ENCODE measurements at places on chromosomes 2 and 18.

- peak; percentile 47 for DNase-seq
Measured at GRCh38 chr2:225040142-225040541, 2.1 kb downstream of the DOCK10 start.

DNA sequence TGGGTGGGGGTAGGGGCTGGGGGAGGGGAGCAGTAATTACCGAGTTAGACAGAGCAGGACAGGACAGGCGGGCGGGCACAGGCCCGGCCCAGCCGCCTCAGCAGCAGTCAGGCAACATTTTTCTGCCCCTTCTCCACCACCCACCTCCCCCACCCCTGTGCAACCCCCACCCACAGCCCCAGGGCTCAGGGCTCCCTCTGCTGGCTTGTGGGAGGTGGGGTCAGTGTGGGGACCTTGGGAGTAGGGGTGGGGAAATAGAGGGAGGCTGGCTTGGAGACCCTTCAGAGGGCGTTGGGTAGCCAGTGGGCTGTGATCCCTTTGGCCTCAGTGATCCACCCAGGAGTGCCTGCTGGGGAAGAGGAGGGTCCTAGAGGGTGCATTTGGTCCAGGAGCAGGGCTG, 6.4 kb downstream of the WNT6 start:
- no peak for DNase-seq

DNA sequence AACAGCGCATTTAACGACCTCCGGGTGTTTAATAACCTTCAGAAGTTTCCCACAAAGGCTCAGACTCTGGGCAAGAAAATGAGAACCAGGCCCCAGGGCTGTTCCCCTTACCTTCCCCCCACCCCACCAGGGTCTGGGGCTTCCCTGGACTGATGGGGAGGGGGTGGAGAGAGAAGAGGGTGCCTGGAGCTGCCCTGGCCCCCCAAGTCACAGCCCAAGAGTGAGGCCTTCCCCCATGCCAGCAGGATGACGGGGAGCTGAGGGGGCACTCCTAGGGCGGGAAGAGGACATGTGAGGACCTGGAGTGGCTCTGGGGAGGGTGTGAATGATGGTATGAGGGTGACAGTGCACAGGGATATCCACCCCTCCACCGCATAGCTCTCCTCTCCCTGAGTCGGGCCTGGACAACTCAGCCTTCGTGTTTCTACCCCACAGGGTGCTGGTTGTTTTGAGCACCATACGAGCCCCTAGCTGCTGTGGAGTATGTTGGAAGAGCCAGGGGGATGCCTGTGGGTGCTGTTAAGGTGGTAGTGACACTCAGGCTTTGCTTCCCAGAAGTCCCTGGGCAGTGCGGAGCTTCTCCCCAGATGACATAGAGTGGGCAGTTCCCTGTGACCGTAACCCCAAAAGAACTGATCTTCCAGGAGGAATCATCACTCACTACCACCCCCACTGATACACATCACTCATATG, 3.9 kb downstream of the PKDCC start:
- no peak for DNase-seq

- no peak for DNase-seq
Measured at GRCh38 chr18:36124841-36125240, 4.3 kb downstream of the SLC39A6 start.

DNA sequence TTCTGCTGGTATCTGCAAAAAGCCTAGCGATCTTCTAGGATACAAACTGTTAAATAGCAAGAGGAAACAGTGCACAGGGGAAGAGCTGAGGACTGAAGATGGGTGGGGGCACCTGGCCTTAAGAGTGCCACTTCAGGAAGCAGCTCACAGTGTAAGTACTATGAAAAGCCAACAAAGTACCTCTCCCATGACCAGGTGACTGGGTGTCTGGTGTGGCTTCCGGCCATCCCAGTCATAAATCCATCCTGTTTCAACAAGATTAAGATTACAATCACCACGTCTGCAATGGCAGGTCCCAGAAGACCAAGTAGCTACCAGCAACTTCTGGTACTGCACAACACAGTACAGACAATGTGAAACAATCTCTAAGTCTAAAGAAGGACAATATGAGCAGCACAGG, 15.9 kb downstream of the ERFE start:
- no peak for DNase-seq

GRCh38 chr2:241514553-241514952, 6.2 kb upstream of the STK25 start:
- DNase-seq: peak; percentile 50

GRCh38 chr2:9024575-9024974, 21.1 kb upstream of the MBOAT2 start:
- no peak for DNase-seq

- no peak for DNase-seq
Measured at GRCh38 chr2:99899882-99900281, 242.5 kb downstream of the AFF3 start.

- DNase-seq: peak; percentile 67
Measured at GRCh38 chr18:74963820-74964446, 245.0 kb downstream of the PTGR3 start.

GRCh38 chr2:103167599-103167998, 405.8 kb downstream of the TMEM182 start:
- no peak for DNase-seq

- DNase-seq: peak; percentile 42
Measured at GRCh38 chr2:40230707-40231432, 221.0 kb downstream of the SLC8A1 start.

DNA sequence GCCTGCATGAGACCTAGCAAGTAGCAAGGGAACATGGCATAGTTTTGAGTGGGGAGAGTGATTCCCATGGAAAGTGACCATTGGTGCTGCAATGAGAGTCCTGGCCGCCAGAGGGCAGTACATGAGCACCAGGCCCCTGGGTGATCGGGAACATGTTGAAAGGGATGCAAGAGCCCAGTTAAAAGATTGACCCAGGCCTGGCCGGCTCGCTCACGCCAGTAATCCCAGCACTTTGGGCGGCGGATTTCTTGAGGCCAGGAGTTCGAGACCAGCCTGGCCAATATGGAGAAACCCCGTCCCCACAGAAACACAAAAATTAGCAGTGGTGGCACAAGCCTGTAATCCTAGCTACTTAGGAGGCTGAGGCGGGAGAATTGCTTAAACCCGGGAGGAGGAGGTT, 22.2 kb downstream of the FAP start:
- peak; percentile 76 for DNase-seq

GRCh38 chr2:204030322-204030721, 93.8 kb downstream of the ICOS start:
- DNase-seq: no peak

GRCh38 chr18:60624207-60624606, 251.6 kb upstream of the MC4R start:
- no peak for DNase-seq

DNA sequence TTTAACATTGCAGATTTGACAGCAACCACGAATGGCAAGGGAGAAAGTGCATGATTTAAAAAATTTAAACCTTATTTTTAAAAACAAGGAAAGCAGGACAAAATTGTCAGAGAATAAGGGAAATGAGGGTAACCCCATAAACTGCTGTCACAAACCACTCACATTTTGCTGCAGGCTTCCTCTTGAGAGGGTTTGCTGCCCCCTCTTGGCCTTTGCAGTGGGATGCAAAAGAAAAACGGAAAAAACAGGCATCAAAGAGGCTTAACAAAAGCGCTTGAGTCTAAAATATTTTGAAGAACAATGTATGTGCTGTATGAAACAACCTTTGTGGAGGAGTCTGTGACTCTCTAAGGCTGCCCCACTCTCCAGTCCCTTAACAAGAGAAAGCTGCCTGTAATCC, 91.6 kb downstream of the TMX3 start:
- DNase-seq: peak; percentile 86
